ENCODE measurements at places on chromosomes 2 and 18.

DNA sequence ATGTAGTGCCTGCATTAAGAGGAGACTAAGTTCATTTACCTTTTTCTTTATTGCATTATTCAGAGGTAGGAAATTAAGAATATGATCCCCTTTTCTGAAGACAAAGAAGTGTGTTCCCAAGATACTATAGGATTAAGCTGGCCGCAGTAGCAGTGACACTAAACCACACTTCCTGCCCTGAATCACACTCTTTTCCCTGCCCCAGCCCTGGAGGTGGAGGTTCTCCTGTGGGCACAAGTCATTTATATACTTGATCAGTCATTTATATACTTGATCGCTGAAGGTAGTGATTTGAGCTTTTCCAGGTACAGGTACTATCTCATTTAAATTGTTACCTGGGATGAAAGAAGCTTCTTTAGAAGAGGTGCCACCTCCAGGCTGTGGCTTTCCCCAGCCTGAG lies 78.6 kb downstream of the ARMC9 start:
- no peak for DNase-seq

- DNase-seq: no peak
Measured at GRCh38 chr2:145314119-145314633, 794.3 kb upstream of the ZEB2 start.

GRCh38 chr2:148305476-148305875 lies 284.6 kb downstream of the MBD5 start:
- DNase-seq: no peak

GRCh38 chr2:230225486-230225885 lies at the start of gene SP140:
SP140 (plus strand) TSS chr2:230225736; CDS start chr2:230225845, 109 bp downstream.
- DNase-seq: peak; percentile 94

GRCh38 chr2:68987021-68987503 lies 12.6 kb downstream of the GKN1 start:
- DNase-seq: no peak

GRCh38 chr2:46954951-46955571 lies 39.5 kb upstream of the MCFD2 start:
- no peak for DNase-seq

- no peak for DNase-seq
Measured at GRCh38 chr2:24850944-24851343, 57.7 kb downstream of the CENPO start.

DNA sequence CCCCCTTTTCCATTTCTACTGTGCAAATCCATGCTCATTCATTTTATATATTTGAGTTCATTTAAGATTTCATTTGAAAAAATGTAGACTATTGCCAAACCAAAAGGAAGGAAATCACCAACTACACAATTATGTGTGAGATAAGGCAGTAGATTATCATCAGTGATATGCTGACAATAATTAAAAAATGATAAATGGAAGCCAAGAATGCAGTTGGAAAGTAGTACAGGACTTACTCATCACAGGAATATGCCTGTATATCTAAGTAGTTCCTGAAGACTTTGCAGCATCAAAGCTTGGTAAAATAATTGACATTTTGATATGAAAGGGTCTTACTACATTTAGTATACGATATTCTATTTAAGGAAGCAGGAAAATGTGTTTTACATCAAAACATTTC lies 166.1 kb upstream of the OTX1 start:
- no peak for DNase-seq

DNA sequence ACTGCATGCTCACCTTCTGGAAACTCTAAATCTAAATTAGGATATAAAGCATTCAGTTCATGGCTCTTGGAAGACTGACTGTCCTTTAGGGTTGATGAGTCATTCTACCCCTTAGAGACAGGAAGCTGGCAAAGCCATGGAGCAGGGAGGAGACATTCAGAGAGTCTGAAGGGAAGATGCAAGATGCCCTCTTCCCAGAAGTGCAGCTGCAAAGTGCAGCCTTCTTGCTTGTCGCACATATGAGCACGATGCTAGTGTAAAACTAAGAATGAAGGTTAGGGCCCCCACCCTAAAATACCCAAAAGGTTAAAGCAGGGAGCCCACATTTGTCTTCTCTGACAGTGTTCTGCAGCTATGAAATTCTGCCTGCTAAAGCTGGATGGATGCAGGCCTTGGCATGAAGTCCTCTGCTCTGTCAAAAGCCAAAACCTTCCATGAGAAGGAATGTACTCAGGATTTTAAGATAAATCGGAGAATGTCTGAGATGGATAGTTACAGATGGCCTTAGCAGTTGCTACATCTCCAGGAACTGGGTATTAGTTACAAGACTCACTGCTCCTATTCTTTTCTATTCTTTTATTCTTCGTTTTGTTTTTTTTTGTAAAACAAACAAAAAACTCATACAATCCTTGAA lies 89.7 kb downstream of the POLE4 start:
- DNase-seq: no peak

GRCh38 chr2:132374551-132374950 lies 42.1 kb upstream of the GPR39 start:
- no peak for DNase-seq

- DNase-seq: no peak
Measured at GRCh38 chr18:55489034-55489986, 98.7 kb downstream of the TCF4 start.

DNA sequence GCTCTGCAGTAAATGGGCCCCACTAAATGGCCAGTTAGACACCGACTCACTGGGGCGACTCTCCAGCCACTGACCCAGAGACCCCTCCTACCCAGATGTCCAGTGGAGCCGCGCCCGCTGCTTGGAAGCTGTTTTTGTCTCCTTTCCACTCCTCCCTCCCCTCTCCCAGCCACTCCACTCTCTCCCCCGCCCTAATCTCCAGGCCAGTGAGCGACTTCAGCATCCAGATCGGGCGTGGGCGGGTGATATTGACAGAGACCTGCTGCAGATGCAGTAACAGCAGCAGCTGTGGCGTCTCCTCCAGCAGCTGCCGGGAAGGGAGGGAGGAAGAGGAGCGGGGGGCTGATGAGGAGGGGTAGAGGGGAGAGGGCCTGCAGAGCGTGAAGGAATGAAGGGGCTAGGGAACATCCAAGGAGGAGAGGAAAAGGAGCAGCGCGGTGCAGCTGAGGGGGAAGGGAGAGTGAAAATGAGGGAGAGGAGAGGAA lies at the start of gene SCN7A:
SCN7A (minus strand) TSS at position 110 of the 485 bp plus-strand sequence. CDS start 16,553 bp downstream, outside the sequence.
- DNase-seq: no peak

- peak; percentile 42 for DNase-seq
Measured at GRCh38 chr2:233991196-233991595, 59.3 kb upstream of the SPP2 start.

- DNase-seq: no peak
Measured at GRCh38 chr2:100367163-100367562, 44.9 kb upstream of the LONRF2 start.

DNA sequence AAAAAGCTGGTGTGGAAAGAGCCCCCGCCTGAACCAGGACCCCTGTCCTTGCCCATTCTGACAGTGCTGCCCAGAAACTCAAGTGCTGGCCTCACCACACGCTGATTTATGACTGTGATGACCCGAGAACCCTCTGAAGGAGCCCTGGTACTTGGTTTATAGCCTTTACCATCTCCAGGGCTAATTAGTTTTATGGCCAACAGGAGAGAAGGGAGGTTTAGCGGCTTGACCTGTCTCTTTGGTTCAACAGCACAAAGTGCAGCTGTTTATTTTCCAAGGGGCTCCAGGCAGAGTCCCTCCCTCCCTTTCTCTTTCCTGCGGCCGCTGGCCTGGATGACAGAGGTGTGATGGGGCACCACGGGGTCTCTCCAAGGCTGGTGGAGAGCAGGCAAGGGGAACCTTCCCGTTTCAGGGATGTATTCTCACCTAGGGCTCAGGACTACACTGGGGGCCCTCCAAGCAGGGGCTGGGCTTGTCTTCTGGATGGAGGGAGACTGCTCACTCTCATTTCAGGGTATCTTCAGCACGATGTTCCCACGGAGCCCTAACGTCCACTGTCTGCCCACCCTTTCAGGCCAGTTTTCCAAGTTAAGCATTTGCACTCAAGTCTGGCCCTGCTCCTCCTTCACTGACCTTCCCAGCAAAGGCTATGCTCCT lies 174.2 kb upstream of the GLI2 start:
- DNase-seq: no peak
